IPS-NIHi11 (cell line): ENCODE measurements at places on chromosomes 3 and 15.

DNA sequence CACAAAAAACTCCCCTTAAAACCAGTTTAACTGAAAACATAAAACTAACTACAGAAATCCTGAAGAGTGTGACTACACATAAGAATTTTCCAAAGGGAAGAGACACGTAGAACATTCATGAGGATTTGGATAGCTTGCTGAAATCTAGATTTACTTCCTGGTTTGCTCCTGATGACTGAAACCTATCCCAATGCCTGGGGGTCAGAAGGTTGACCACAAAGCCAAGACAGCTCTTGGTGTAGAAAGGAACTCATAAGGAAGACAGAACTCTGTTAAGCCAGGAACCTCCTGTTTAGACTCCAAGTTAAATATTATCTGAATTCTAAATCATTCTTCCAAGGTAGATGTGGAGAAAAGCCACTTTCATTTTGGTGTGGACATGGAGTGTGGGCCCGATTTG lies 92.8 kb downstream of the TFG start:
- no peak for DNase-seq

DNA sequence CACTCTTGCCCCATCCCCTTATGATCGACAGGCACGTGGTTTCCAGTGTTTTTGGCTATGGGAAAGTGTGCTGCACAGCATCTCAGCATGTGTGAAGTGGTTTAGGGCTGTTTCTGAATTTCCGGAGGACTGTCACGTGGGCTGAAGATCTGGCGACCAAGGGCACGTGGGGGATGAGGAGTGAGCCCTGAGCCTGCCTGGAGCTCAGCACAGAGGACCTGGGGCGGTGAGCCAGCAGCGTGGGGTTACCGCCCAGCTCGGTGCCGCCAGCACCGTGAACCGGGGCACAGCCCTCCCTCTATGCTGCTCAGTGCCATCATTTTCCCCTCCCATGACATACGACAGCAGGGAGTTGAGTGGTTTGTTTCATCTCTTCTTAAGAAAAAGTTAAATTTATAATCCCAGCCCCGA lies 150.2 kb downstream of the DNAJB8 start:
- no peak for DNase-seq

DNA sequence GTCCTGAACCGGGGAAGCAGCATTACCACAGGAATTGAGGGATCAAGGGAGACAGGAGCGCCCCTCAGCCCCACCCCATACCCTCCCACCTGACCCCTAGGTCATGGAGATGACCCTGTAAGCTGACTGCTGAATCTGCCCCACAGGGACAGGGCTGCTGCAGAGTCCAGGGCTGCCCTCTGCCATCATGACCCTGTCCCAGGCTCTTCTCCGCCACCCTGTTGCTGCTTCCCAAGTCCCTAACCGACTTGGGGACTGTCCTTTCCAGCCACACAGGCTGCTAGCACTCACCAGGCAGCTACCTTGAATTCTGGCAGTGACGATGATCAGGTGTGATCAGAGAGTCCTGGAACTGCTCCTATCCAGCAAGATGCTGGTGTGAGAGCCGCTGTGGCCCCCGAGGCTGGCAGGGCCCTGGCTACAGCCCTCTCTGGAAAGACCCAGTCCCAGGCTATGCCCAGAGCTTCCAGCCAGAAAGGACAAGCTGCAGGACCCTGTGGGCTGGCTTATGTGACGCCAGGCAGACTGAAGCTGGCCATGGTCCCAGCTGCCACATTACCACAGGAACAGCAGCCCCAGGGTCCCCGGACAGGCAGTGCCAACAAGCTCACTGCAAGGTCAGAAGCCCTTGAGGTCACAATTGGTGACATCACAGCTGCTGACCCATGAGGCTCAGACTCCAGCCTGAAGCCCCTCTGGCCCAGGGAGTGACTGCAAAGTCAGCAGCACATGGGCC lies at the start of gene C3orf22:
Gene C3orf22 (minus strand): TSS at position 597 of the 736 bp plus-strand sequence. CDS start 5,542 bp downstream, outside the sequence.
- no peak for DNase-seq

DNA sequence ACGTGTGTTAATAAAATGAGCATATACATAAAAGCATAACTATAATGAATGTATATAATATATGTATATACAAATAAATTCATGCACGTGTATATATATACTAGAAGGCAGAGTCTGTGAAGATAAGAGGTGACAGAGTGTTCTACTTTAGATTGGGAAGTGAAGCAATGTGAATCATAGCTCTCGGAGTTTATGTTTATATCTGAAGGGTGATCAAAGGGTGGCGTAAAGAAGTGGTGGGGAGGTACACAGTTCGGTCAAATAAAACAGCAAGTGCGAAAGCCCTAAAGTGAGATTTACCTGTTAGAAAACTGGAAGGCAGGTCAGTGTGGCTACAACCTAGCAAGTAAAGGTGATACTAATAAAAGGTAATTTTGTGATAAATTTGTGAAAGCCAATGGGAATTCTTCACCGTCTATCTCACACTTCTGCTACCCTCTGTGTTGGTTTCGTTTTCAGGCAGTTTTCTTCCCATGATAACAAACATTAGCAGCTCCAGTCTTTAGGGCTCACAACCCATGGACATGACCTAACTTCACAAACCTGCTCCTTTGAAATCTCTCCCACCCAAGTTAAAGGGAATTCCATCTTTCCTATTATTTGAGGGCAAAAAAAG lies 46.7 kb upstream of the BCHE start:
- DNase-seq: no peak

GRCh38 chr3:105369500-105370371 lies 3.0 kb downstream of the ALCAM start:
- DNase-seq: peak; percentile 22

DNA sequence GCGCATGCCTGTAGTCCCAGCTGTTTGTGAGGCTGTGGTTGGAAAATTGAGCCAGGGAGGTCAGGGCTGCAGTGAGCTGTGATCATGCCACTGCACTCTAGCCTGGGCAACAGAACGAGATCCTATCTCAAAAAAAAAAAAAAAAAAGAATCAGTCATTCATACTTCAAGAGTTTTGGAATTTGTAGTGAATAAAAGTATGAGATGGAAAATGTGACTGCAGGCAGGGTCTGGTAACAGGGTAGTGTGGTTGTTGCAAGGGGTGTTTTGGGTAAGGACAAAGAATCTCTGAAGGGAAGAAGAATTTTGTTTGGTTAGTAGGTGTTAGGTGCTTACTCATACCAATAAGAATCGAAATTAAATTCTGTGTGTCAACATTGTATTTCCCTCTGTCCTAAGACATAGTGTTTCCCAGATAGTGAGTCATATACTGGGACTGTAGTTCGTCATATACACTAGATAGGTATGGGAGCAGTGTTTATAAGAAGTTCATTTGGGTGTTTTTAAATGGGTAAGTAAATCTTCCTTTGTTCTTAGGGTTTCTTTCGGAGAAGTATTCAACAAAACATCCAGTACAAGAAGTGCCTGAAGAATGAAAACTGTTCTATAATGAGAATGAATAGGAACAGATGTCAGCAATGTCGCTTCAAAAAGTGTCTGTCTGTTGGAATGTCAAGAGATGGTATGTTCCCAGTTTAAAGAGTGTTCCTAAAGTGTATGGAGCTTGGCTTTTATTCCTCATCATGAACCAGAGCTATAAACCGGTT lies 14.2 kb downstream of the NR1D2 start:
- DNase-seq: no peak

DNA sequence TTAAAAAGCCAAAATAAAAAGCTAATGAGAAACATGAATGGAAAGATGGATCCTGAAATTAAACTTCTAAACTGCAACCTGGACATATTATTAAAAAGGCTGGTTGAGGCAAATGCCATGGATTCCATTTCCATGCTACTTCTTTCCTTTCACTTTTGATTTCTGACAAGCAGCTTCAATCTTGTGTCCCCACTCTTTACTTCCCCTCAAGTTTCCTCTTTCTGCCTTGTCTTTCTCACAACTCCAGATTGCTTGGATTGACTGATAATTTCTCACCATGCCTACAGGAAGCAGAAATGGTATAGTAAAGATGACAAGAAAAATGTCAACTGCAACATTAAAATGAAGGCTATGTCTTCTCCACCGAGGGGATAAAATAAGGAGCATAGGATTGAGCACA lies 1136.7 kb downstream of the TUSC7 start:
- no peak for DNase-seq

DNA sequence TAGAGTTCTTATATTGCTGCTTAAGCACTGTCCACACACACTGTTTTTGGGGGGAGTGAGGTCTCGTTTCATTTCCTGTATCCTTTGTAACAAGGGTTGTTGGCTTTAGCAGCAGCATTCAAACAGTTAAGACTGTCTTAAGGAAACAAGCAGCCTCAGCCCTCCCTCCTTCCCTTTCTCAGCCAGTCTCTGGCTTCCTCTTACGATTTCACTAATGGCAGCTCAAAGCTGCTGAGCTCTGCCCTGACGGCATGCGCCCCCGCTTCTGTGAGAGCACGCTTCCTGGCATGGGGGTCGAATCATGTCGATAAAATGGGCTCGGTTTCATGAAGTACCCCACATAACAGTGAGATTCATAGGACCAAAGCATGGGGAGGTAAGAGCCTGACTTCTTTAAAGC lies 105.0 kb downstream of the KLHL25 start:
- DNase-seq: peak; percentile 44

DNA sequence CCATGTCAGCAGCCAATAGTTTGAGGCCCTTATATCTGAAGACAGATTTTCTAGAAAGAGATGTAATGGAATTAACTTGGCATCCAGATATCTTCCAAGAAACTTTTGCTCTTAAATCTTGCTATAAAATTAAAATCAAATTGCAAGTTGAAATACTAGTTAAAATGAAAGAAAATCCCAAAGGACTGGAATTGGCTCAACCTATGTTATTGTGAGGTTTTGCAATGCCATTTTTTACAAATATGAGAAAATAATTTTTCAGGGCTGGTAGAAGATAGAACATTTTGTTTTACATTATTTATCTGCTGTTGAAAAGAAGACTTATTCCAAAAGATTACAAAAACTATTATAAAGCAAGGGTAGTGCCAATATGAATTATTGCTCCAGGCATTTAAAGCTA lies 92.2 kb upstream of the AGTR1 start:
- DNase-seq: no peak

- no peak for DNase-seq
Observed at GRCh38 chr3:154304116-154304786, 20.0 kb downstream of the DHX36 start.

GRCh38 chr3:17643691-17644090 lies 98.7 kb downstream of the TBC1D5 start:
- no peak for DNase-seq

GRCh38 chr3:38614651-38615352 lies 34.7 kb downstream of the SCN5A start:
- DNase-seq: no peak

DNA sequence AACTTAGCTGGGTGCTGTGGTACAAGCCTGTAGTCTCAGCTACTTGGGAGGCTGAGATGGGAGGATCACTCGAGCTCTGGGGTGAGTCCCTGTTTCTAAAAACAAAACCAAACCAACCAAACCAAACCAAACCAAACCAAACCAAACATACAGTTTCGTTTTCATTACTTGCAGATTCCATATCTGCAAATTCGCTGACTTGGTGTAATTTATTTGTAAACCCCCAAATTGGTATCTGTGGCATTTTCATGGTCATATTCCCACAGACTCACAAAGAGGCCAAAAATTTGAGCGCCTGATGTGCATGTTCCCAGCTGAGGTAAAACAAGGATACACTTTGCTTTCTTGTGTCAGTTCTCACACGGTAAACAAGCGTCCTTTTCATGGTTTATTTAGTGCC lies 1138.3 kb downstream of the ROBO1 start:
- DNase-seq: no peak

GRCh38 chr15:73800662-73801345 lies 47.7 kb upstream of the INSYN1 start:
- no peak for DNase-seq

GRCh38 chr3:124584552-124585391 lies 145.5 kb upstream of the UMPS start:
- peak; percentile 92 for DNase-seq

GRCh38 chr15:91589360-91589759 lies 264.1 kb upstream of the SLCO3A1 start:
- DNase-seq: no peak

- DNase-seq: no peak
Observed at GRCh38 chr3:46440531-46441294, 24.0 kb downstream of the LTF start.

DNA sequence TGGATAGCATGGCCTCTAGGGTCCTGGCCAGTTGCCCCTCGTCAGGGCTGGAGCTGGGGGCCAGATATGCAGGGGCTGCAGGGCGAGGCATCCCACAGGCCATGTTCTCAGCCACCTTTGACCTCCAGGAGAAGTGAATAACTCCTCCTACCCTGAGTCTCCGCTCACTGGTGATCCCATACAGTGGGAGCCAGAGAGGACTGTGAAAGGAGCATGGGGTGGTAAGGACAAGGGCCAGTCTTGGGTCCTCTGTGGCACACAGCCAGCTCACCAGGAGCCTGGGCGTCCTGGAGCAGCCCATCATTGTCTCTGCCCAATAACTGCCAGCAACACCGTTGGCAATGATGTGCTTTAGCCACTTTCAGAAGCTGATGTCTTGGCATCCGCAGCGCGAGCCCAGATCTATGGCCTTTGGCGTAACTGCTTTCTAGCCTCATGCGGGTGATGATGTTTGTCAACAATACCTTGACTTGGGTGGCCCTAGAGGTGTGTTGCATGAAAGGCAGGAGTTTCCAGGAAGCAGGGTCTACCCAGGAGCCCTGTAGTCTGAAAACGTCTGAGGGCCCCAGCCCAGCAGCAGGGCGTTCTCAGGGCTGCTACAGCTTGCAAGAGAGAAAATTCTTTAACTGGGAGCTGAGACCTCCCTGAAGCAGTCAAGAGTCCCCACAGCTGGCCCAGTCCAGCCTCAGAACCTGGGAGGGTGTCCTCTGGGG lies 61.1 kb upstream of the IQSEC1 start:
- DNase-seq: no peak

GRCh38 chr3:106466881-106467280 lies 598.1 kb upstream of the CBLB start:
- no peak for DNase-seq

GRCh38 chr3:184694716-184695115 lies 17.1 kb downstream of the MAGEF1 start:
- no peak for DNase-seq

DNA sequence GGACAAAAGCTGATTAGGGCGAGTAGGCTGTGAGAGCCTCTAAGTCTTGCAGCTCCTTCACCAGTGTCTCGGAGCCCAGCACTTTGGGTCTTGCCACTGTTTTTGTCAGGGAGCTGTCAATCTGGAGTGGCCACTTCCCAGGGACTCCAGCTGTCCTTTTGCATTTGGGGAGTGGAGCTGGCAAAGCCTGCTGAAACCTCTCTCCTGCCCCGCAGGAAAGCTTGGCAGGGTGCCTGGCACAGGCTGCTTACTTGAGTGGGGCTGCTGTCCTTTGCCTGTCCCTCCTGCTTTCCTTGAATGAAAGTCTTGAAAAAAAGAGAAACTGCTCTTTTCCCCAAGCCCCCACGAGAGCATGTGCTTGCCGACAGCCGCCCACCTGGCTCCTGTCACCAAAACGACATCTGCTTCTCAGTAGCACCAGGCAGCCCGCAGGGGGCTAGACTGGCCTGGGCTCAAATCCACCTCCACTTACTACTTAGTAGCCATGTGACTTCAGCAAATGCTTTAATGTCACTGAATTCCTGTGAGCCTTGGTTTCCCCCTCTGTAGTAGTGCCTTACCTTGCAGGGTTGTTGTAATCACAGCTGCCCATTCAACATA lies 13.7 kb downstream of the USP13 start:
- peak; percentile 49 for DNase-seq
